SK-N-DZ (cell line): ENCODE measurements at places on chromosomes 1 and 21.
A peak's percentile ranks its signal among the peaks of the same experiment; 100 is the strongest.

DNA sequence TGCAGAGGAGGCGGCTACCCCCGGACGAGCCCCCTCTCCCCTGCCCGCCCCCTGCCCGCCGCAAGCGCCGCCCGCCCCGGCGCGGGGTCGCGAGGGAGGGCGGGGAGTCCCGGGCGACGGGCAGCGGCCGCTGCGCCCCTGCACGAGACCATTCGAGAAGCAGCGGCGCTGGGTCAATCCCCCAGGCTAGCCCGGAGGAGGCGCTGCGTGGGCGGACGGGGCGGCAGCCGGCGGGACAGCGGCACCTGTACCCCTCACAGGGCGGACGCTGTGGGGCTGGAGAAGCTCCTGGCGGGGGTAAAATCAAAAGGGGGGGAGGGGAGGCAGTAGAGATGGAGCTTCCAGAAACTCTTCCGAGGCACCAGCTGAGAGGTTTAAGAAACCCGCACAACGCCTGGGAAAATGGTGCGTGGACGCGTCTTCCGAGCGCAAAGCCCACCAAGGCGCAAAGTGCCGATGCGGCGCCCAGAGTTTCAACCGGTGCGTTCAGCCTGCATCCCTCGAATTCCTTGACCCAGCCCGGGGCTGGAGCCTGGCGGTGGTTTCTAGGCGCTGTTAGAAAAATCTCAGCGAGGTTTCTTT lies at the start of gene PLPPR5:
TSS of gene PLPPR5 (minus strand) at position 1 of the 582 bp plus-strand sequence. CDS start 190 bp downstream, outside the sequence.
- peak; percentile 47 for DNase-seq

- peak; percentile 13 for DNase-seq
These were observed 190.1 kb downstream of the HIVEP3 start for GRCh38 chr1:41728403-41729202.

DNA sequence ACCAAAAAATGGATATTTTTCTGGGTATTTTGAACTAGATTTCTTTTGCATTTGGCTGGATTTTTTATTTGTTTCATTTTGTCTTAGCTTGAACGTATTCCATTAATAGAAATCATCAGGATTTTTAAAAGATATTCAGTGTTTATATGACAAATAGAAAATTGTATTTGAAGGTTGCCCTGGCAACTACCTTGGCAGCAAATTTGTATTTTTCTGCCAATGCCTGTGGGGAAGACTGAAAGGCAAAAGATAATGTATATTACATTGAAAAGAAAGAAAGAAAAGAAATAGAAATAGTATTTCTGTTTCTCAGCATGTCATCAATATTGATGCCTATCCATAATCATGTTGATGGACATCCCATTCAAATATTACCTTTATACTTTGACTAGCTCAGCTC lies 16.8 kb downstream of the VCAM1 start:
- DNase-seq: no peak

- DNase-seq: no peak
These were observed 235.3 kb upstream of the C1orf105 start for GRCh38 chr1:172185211-172185610.

- no peak for DNase-seq
These were observed 19.2 kb upstream of the IFI44L start for GRCh38 chr1:78601068-78601467.

DNA sequence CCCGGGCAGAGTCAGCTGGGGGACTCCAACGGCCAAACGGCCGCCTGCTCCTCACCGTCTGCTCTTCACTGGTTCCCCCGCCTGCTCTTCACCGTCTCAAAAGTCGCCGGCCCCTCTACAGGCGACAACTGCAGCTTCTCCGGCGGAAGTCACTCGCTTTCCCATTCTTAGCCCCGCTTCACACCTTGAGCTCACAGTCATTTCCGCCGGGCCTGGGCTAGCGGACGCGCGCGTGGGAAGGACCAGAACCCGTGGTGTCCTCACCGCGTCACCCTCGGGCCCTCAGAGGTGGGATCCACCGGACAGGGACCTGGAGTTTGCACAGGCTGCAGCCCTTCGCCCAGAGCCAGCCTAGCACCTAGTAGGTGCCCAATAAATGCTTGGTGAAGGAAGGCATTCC lies 27.9 kb upstream of the HJV start:
- DNase-seq: no peak

GRCh38 chr1:108858230-108858950 lies 1.5 kb upstream of the AKNAD1 start:
- DNase-seq: peak; percentile 78

GRCh38 chr21:22191581-22191980 lies 1193.4 kb downstream of the NCAM2 start:
- no peak for DNase-seq

DNA sequence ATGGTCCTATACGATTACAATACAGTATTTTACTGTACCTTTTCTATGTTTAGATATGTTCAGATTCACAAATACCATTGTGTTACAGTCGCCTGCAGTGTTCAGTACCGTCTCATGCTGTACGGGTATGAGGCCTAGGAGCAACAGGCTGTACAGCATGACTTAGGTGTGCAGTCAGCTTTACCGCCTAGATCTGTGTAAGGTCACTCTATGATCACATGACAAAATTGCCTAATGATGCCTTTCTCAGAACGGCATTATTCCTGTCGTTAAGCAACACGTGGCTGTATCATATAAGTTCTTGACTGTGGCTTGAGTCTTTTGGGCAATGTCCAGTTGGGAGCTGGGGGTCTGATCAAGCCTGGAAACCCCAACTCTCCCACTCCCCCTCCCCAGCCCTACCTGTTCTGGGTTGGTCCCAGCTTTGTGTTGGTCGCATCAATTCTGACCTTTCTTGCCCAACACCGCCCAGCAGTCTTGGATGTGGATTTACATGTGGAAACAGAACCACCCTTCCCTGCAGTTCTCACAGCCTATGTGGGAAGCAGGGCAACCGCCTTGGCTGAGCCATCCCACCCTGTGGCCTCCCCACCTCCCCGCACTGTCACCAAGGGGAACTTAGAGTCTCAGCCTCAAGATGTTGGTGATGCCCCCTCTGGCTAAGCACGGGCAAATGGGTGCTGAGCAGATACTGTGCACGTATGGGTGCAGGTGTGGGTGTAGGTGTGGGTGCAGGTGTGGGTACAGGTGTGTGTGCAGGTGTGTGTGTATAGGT lies 80.2 kb upstream of the ACTL8 start:
- no peak for DNase-seq

GRCh38 chr1:80542231-80542630 lies 1258.5 kb upstream of the ADGRL2 start:
- no peak for DNase-seq

GRCh38 chr1:4394366-4394765 lies 260.0 kb upstream of the AJAP1 start:
- no peak for DNase-seq

GRCh38 chr1:84643183-84643582 lies 47.1 kb downstream of the SSX2IP start:
- DNase-seq: no peak

DNA sequence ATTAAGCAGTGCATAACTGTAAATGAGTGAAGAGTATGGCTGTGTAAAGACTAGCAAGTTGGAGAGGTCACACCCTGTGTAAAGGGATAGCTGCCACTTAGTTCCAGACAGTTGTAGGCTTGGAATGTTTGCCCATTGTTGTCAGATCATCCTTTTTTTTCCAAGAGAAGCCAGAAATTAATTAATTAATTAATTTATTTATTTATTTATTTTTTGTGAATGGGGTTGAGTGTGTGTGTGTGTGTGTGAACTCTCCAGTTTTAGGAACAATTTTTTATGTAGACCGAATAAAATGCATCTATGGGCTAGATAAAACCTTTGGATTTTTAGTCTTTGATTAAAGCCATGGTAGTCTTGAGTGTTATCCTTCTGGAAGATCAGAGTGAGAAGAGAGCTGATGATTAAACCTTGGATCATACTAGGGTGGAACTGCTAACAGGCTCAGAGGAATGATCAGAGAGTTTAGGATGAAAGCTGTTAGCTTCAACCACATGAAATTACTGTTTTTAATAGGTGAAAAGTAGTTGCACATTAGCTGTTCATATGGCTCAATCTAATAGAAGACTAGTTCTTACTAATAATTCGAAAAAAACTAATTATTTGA lies 58.4 kb downstream of the OSBPL9 start:
- DNase-seq: no peak

- DNase-seq: peak; percentile 65
These were observed 4.0 kb upstream of the IFI16 start for GRCh38 chr1:159005676-159006075.

DNA sequence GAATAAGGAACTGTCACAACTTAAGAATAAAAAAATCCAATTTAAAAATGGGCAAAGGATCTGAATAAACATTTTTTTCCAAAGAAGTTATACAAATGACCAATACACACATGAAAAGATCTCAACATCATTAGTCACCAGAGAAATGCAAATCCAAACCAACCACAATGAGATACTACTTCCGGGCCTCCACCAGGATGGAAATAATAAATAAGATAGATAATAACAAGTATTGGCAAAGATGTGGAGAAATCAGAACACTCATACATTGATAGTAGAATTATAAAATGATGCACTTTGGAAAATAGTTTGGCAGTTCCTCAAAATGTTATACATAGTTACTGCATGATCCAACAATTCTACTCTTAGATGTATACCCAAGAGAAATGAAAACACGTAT lies 18.7 kb downstream of the ZSWIM5 start:
- DNase-seq: no peak
